ENCODE measurements at places on chromosomes 5 and 9. TPM values are rescaled to one million over a fixed set of nuclear protein-coding genes. Genes with fewer than 3 reads are reported as not detected.

The PRR16 gene
- total RNA-seq = not detected

The TSSK1B gene
- not detected for total RNA-seq

The TAF11L5 gene
- total RNA-seq = not detected

The PAPPA gene
- 34.1 TPM for total RNA-seq

The TERT gene
- 3.5 TPM for total RNA-seq

The F12 gene
- total RNA-seq = 21.8 TPM

The CARD9 gene
- total RNA-seq = 1.2 TPM

The SCGB3A2 gene
- not detected for total RNA-seq

The TRPM6 gene
- total RNA-seq = 1.1 TPM

All from A549 treated with CpdA at 1 μM for 4 hours (cell line).